ENCODE measurements at places on chromosomes 4 and X.

GRCh38 chr4:13640149-13640940 is 12.8 kb upstream of the BOD1L1 start:
- no peak for DNase-seq

GRCh38 chr4:37524267-37524666 is 161.9 kb downstream of the RELL1 start:
- no peak for DNase-seq

DNA sequence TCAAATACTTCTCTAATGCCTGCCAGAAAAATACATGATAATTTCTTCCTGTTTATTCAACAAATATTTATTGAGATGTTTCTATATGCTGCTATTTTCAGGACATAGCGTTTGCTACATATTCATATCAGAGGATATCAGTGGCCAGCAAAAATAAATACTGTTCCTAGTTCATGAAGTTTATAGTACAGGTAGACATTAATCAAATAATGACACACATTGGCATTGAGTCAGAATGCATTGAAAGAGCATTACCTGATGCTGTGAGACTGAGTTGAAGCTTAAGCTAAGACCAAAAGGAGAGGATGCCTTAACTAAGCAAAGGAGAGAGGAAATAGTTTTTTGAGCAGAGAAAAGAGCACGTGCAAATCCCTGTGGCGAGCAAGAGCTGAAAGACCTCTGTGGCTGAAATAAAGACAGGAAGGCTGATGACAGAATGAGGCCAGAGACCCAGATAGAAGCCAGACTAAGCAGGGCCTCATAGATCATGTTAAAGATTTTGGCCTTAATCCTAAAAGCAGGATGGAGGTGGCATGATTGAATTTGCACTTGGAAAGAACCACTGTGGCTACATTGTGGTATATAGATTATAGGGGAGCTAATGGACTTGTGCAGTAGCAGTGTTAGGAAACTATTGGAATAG is 36.2 kb downstream of the FAM241A start:
- DNase-seq = no peak

DNA sequence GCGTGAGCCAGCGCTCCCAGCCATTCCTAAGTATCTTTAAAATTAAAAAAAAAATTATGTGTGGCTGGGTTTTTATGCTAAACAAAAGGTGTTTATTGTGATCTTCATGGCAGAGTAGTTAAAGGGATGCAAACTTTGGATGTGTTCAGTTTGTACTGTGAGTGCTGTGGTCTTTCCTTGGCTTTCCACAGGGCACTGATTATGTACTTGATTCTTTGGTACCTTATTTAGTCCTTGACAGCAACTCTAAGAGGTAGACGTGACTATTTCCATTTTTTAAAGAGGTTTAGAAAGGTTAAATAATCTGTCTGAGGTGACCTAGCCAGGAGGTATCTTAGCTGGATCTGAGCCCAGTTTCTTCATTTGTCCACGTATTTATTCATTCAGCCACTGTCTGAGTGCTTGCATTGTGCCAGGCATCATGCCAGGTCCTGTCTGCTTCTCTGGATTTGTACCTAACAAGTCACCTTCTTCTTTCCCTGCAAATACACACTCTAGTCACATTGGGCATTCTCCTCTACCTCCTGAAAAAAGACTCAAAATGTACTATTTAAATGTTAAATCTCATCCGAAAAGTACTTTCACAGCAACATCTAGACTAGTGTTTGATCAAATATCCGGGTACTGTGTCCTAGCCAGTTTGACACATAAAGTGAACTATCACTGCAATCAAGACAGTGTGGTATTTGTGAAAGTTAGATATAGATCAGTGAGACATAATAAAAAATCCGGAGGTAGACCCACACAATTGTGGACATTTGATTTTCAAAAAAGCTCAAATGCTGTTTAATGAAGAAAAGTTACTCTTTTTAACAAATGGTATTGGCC is 31.5 kb downstream of the WWC2 start:
- DNase-seq = no peak

DNA sequence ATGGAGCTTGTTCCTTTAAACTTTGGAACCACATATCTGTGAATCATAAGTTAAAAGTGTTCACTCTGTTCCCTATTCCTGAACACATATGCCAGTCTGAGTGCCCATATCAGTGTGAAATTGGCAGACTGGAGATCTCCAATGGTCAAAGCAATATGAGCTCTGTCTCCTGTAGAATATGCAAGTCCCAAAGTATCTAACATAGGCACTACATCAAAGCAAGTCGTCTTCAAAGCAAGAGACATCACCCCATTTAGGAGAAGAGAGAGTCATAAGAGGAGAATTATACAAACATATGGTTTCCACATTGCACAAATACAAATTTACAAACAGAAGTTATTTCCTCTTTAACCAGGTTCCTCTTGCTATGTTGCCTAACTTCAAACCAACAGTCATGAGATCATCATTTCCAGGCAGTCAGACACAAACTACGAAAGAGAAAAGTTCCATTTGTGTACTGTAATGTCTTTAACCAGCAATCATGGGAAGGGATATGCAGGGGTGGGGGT is 9.9 kb upstream of the GK start:
- no peak for DNase-seq

- no peak for DNase-seq
These were observed 25.6 kb downstream of the SPACA5B start for GRCh38 chrX:48156014-48156413.

GRCh38 chrX:1529756-1530155 is 7.2 kb downstream of the P2RY8 start:
- DNase-seq = no peak

GRCh38 chrX:24268786-24269185 is 45.1 kb downstream of the SUPT20HL2 start:
- DNase-seq = no peak

DNA sequence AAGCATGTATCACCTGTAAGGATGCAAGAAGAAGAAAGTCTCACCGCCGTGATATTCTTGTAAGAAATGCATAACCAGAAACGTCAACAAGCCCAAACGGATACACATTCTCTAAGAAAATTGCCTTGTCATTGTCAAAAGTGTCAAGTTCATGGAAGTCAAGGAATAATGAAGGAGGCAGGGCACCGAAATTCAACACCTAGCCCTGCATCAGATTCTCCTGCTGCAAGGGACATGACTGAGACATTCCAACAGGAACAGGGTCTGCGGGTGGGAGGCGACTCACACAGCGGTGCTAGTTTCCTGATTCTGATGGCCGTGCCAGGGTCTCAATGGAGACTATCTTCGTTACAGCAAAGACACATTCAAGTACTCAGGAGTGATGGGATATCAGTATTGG is 26.7 kb downstream of the IRF2 start:
- DNase-seq = no peak

DNA sequence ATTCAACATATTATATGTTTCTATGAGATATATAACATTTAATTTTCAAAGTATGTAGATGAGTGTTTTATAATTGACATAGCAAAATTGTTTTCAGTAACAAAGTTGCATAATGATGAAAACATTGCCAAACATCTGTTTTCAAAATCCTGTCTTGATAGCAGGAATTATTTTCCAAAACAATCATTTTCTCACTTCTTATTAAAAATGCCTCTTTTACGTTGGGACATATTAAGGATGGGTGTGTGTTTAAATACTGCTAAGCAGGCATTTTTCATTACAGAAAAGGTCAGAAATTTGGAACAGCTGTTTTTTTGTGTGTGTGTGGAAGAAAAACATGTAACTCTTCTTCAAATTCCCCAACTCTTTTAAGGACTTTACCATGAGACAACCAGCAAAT is 452.0 kb downstream of the SPRY1 start:
- DNase-seq = no peak

Data from GM13977 (cell line).